ENCODE measurements at places on chromosomes 1 and 21.

DNA sequence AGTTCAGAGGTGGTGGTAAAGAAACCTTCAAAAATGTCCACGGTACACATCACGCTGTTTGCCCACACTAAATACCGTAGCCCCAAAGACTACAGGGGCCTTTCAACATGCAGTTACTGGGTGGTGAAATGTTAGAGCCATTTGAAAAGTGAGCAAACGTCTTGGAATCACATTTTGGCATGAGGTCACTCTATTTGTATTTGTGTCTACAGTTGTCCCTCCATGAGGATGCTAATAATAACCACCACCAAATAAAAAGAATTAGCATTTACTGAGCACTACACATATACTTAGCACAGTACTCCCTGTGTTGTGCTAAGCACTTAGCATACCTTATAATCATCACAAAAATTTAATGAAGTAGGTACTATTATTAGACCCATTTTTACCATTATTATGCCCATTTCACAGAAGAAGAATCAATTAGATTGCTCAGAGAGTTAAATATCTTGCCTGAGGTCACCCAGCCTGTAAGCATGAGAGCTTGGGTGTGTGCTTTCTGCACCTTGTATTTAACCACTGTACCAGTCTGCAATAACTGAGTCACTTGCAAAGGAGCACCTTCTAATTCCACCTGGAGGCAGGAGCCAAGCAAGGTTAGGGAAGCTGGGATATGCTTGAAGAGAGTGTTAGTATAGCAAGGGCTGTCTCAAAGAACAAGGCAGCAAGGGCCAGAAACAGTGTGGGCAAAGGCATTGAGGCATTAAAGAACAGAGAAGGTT, 57.4 kb downstream of the DNTTIP2 start:
- no peak for DNase-seq

DNA sequence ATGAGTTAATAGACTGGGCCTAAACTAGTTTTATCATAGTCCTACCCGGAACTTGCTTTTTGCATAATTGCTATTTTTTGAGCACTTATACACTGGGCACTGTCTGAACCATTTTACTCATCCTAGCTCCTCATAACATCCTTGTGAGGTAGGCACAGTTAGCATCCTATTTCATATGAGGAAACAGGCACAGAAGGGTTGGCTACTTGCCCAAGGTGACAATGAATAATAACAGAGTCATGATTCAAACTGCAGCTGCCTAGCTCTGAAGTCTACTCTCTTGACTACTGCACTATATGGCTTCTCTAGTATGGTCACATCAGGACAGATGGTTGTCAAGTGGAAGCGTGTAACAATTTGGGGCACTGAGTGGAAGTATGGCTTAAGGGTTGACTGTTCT, 18.2 kb upstream of the RC3H1 start:
- DNase-seq = no peak

DNA sequence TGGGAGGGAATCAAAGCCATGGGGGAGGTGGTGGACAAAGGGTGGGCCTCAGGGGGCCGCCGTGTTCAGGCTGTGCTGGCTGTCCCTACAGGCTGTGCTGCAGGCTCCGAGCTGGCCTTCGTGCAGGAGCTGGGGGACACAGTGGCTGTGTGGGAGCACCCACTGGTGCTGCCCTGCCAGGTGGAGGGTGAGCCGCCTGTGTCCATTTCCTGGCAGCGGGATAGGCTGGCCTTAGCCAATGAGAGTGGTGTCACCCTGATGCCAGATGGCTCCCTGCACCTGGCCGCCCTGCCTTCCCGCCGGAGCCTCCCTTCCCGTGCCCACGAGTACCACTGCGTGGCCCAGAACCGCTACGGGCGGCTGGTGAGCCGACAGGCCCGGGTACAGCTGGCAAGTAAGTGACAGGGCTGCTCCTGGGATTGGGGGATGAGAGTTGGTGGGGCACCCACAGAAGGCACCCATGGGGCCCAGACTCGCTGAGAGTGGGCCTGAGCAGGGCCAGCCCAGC, 20.2 kb downstream of the SLC27A3 start:
- no peak for DNase-seq

DNA sequence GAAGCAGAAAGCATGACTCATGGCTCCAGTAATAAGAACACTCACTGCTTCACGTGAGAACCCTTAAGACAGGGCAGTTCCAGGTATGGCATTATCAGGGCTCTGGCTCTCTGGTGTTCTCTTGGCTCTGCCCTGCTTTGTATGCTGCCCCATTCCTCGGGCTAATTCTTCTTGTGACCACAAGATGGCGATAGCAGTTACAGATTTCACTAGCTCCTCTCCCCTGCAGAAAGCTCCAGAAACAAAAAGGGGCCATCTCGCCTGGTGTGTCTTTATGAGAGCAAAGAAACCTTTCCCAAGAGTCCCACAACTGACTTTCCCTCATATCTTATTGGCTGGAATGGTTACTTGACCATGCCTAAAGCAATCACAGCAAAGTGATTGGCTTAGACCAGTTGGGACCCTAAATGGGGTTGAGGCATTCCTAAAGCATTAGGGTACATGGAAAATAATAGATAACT, 60.1 kb downstream of the F3 start:
- peak; percentile 13 for DNase-seq

DNA sequence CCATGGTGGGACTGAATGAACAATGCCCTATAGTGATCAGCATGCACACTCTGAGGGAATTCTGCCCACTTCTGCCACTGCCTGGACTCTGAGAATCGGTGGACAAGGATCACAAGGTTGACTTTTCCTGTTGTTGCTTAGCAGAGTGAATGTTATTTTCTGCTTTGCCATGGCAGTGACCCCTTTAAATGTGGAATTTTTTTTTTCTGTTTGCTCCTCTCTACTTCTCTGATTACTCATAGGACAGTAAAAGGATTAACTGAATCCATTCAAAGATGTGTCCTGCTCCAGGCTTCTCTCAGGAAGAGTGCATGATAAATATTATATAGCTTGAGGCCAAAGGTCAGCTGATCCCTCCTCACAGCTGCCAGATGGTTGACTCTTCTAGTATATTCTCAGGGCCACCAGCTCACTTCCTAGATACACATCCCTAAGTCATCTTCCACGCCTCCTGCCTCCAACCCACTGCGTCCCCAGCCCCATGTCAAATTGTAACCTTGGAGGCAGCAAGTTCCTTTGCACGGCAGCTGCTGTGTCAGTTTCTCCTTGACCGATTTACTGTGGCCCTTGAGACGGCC, 74.0 kb upstream of the RALGPS2 start:
- DNase-seq = no peak

DNA sequence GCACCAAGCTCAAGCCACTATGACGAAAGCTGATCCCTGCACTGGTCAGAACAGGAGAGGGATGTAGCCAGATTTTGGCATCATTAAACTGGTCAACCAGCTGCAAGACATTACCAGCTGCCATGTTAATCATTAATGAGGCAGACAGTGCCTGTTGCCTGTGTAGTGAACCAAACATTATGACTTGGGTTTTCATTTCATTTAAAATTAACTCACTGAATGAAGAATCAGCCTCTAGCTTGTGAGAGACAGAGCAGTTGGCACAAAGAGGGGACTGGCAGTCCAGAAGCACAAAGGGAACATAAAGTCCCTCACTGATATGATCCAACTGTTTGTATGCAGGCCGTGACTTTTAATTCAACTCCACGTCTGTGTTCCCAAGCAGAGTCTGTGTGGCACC, 318.9 kb downstream of the SEC16B start:
- no peak for DNase-seq

DNA sequence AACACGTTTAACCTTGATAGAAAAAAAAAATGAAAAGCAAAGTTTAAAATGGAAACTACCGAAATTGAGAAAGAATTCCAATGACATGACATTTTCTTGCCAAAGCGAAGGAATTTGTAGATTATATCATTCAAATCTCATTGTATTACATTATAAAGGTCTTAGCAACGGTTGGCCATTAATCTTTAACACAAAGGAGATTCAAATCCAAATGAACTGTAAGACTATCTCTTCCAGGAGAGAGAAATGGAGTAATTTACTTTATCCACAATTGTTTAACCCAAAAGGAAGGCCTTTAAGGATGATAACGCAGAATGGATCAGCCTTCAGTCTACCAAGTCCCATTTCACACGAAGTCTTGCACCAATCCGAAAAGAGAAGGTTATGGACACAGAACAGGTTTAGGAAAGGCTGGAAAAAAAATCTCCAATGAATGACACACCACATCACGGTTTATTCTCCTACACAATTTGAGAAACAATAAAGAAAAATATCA, 1.5 kb downstream of the ENAH start:
- DNase-seq = no peak

DNA sequence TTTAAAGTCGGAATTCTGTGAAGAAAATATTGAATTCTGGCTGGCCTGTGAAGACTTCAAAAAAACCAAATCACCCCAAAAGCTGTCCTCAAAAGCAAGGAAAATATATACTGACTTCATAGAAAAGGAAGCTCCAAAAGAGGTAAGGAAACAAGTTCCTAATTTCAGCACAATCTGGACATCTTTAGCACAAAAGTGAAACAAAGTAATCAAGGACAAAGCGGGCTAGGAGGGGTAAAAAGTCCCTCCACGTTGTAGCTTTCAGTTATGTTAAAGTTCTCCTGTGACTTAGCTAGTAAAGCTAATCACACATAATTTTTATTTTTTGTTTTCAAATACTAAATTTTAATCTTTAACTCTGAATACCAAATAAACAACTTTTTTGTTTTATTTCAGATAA, 2.2 kb downstream of the RGS2 start:
- DNase-seq = no peak

GRCh38 chr1:86875722-86876121, 38.2 kb downstream of the SELENOF start:
- DNase-seq = no peak

Data from HuH-7.5 (cell line).